Ureter (tissue), 1 donor: ENCODE measurements at places on chromosomes 13 and 19.

GRCh38 chr13:27372896-27373295 lies 51.5 kb upstream of the GTF3A start:
- no peak for DNase-seq

DNA sequence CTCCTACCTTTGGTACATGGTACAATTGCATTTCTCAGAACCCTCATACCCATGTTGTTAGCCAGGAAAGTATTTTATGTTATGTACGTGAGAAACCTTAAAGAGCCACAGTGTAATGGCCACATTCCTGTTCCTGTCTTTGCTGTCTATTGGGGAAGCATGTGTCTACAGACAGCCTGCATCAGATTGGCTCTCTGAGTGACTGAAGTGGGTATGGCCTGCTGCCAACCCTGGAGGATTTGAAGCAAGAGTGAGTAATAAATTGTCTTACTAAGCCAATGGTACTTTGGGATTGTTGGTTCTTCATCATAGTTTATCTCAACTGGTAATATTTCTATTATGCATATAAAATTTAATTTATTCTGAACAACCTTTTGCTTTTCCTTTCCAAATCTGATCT lies 574.1 kb downstream of the LMO7 start:
- DNase-seq, result no peak

GRCh38 chr19:4354897-4355296 lies 11.5 kb downstream of the MPND start:
- DNase-seq, result no peak

DNA sequence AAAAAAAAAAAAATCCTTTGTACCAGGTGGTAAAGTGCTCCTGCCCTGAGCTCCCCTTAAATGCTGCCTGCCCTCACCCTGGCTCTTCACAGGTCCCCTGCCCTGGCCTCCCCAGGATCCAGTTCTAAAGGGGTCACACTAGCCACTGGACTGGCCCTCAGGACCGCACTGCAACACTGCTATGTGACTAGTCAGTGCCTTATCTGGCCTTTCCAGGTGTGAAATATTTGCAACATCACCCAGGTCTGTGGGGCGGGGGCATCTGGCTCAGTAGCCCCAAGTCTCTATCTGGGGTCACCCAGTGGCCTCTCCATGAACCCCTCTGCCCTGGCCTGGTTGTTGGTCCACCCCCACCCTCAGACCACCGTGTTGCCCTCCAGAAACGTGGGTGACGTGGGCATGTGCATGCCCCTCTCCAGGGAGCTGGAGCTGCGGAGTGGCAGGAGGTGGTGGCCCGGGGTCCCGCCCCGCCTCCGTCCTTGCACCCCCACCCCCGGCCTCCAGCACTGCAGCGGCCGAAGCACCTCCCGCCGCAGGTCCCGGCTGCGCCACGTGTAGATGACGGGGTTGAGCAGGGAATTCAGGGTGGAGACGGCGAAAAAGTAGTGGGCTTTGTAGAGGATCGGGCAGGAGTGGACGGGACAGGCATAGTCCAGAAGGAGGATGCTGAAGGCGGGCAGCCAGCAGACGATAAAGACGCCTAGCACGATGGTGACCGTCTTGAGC lies 7.5 kb downstream of the S1PR2 start:
- DNase-seq, result no peak
